ENCODE measurements at places on chromosomes 7 and 10. TPM values are rescaled to one million over a fixed set of nuclear protein-coding genes. Genes with fewer than 3 reads are reported as not detected.

The FZD8 gene
- 2.0 TPM for total RNA-seq

The PGAM2 gene
- total RNA-seq: not detected

The NSUN5 gene
- total RNA-seq: 31.4 TPM

The RTKN2 gene
- total RNA-seq: 8.1 TPM

The CFAP70 gene
- 2.6 TPM for total RNA-seq

The GHRHR gene
- total RNA-seq: not detected

The CHRM2 gene
- not detected for total RNA-seq

The DAGLB gene
- 19.6 TPM for total RNA-seq

The KIAA1549 gene
- not detected for total RNA-seq

The SPDYE8 gene
- not detected for total RNA-seq

The BAIAP2L1 gene
- 0.82 TPM for total RNA-seq

The MTPN gene
- total RNA-seq: 104 TPM

The NUDT13 gene
- 1.5 TPM for total RNA-seq

The IFIT1B gene
- total RNA-seq: not detected

The ANKRD30A gene
- not detected for total RNA-seq

The ITPRID1 gene
- total RNA-seq: not detected

The TAS2R3 gene
- total RNA-seq: 0.42 TPM

The ALOX5 gene
- total RNA-seq: 66.6 TPM

The TRPV5 gene
- total RNA-seq: not detected

The EPDR1 gene
- not detected for total RNA-seq

The MDH2 gene
- total RNA-seq: 77.0 TPM

The GPER1 gene
- total RNA-seq: 0.25 TPM

The MYOZ1 gene
- not detected for total RNA-seq

The FZD1 gene
- total RNA-seq: 0.17 TPM

The LEP gene
- total RNA-seq: not detected

The OGDHL gene
- total RNA-seq: not detected

The INMT gene
- 1.2 TPM for total RNA-seq

The RAMP3 gene
- total RNA-seq: 0.76 TPM

The FOXK1 gene
- total RNA-seq: 59.8 TPM

The KNDC1 gene
- total RNA-seq: 1.1 TPM

The PTF1A gene
- total RNA-seq: not detected

Measured in T-helper 17 cell (primary cell).